ENCODE measurements at places on chromosomes 1 and 21.

DNA sequence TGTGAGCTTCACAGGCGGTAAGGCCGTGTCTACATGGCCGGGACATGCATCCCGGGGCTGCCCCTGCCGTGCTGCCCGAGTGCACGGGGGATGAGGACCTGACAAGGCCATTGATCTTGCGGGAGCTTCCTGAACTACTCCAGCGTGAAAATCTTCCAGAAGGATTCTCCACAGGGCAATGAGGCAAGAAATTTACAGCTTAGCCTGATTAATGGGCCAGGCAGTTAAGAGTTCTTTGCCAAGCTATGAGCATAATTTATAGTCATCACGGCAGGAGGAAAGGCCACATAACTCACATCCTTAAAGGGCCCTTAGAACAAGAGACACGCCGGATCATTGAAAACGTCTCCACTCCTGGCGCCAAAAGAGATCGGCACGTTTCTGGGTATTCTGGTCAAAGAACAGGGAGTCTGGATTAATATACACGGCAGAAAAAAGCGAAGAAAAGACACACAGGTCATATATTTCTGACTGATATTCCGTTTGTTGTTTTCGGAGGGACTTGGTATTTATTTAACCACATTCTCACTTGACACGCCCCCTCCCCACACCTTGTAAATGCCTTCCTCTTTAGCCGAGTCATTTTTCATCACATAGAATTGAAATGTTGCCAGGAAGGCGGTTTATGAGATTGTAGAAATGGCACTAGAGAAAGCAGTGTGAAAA lies 180.5 kb downstream of the DYRK1A start:
- H3K36me3 ChIP-seq: no peaks in the 10 kb centered on the region
- no peak overlapping the region for H3K4me3 ChIP-seq
- DNase-seq: no peak
- no peaks in the 10 kb centered on the region for H3K27me3 ChIP-seq
- no peak overlapping the region for H3K27ac ChIP-seq

DNA sequence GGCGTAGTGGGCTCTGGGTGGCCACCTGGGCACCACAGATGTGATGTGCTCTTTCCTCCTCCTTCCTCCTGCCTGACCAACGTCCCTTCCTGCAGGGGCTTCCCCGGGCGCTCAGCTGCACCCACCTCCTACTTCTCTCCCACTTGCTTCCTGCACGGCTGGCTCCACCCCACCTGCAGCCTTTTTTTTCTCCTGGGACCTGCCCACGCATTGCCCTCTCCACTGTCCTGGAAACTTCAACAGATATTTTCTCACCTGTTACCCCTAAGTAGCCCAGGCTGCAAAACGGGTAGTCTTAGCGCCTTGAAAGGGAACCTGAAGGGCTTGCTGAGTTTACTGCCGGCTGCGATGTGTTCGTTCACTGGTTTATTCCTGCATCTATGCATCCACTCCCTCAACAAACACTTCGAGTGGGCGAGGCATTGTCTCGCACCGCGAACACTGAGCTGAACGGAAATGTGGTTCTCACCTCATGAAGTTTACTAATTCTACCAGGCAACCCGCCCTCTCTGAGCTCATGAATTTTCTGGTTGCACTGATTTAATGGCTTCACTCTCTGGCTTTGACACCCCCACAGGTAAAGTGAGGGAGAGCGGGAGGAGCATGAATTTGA lies 23.6 kb downstream of the ZBTB18 start:
- peaks cover 57% of the 10 kb centered on the region for H3K27me3 ChIP-seq
- DNase-seq: no peak
- no peaks in the 10 kb centered on the region for H3K36me3 ChIP-seq
- no peak overlapping the region for H3K27ac ChIP-seq

- H3K4me1 ChIP-seq: no peaks in the 10 kb centered on the region
- no peak overlapping the region for H3K4me3 ChIP-seq
- H3K27me3 ChIP-seq: no peaks in the 10 kb centered on the region
- no peak overlapping the region for H3K27ac ChIP-seq
- peaks cover 76% of the 10 kb centered on the region for H3K36me3 ChIP-seq
- DNase-seq: no peak
Observed at GRCh38 chr1:3837200-3837599, 19.8 kb downstream of the CEP104 start.

- no peaks in the 10 kb centered on the region for H3K36me3 ChIP-seq
- peaks cover 54% of the 10 kb centered on the region for H3K4me1 ChIP-seq
- H3K4me3 ChIP-seq: peak overlapping the region; percentile 51
- H3K27me3 ChIP-seq: no peaks in the 10 kb centered on the region
Observed at GRCh38 chr1:25874635-25875153, 814 bp downstream of the PAQR7 start.

DNA sequence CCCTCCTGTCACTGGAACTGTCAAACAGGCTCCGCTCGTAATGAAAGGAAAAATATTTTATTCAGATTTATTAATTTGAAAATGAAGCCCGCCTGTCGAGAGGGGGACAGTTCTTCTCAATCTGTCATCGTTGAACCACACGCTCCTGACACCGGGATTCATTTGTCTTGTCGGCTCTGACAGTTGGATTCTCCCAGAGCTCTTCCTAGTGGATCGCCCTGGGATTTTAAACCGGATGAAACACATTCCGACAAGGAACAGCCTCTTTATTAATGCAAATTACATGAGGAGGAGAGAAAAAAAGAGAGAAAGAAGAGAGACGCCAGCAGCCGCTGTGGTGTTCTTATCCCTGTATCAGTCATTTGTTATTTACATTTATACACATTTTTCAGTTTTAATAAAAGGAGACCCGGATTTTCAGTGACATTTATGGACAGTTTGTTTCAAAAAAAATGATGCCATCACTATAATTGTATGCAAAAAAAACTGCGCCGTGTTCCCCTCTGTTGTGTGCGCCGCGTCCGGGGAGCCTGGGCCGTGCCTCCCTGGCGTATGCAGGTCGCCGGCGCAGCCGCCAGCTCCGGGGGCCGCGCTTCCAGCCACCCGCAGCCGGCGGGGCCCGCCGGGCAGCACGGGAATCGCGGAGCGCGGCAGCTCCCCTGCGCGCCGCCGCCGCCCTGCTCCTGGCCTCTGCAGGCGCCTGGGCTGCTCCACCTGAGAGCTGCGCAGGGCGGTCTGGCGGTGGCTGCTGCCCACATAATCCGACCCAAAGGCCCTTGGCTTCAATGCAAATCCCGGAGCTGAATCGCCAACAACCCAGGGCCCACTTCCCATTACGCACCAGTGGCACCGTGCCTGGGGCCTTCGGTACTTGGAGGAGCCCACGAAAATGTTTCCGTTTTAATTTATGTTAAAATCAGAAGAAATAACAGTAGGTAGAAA lies 237.9 kb upstream of the PBX1 start:
- no peaks in the 10 kb centered on the region for H3K4me1 ChIP-seq
- H3K36me3 ChIP-seq: no peaks in the 10 kb centered on the region
- H3K4me3 ChIP-seq: no peak overlapping the region
- no peaks in the 10 kb centered on the region for H3K27me3 ChIP-seq
- H3K27ac ChIP-seq: no peak overlapping the region

DNA sequence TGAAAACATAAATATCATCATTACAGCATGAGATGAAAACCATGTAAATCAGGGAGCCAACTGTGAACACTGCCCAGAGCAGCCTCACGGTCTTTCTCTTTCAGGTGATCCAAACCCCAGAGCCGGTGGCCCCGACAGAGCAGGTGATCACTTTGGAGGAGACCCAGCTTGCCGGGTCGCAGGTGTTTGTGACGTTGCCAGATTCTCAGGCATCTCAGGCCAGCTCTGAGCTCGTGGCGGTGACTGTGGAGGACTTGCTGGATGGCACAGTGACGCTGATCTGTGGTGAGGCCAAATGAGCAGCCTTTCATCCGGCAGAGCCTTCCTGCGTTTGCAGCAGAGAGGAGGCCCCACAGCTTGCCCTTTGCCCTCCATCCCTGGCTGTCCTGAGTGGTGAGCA lies 37.2 kb upstream of the EPHA8 start:
- peaks cover 2% of the 10 kb centered on the region for H3K4me1 ChIP-seq
- no peaks in the 10 kb centered on the region for H3K27me3 ChIP-seq
- no peak overlapping the region for H3K4me3 ChIP-seq
- peaks cover 59% of the 10 kb centered on the region for H3K36me3 ChIP-seq
- no peak overlapping the region for H3K27ac ChIP-seq
- DNase-seq: no peak

GRCh38 chr1:24776821-24777220 lies 31.6 kb downstream of the CLIC4 start:
- H3K27me3 ChIP-seq: no peaks in the 10 kb centered on the region
- no peak overlapping the region for H3K4me3 ChIP-seq
- no peak overlapping the region for H3K27ac ChIP-seq

DNA sequence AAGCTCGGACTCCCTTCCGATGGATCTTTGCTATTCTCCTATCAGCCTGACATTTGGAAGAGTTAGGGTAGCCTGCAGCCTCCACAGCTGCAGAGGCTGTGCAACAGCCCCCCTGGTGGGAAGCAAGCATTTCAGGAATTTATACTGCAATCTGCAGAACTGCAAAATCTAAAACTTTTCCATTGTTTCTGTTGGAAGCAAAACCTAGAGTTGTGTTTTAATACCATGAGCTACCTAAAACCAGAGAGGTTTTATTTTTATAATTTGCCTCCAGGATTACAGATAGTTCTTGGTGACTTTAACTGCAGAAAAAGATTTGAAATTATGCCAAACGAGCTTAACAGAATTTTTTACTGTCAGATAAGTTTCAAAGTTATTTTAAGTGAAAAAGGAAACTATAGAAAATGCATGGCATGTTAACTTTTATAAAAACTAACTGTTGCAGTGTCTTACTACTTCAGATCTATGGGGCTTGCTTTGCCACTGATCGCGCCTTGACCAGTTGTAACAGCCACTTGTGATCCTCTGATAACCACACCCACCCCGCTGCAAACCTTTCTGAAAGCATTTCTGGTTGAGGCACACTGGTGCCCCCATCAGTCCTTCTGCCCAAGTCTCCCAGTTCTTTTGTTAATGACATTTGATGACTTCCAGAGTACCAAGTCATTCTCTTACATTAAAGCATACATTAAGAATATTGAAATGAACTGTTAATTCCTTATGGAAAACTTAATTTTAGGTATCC lies 64.8 kb downstream of the PRDM2 start:
- DNase-seq: peak; percentile 35
- H3K27me3 ChIP-seq: no peaks in the 10 kb centered on the region
- no peaks in the 10 kb centered on the region for H3K36me3 ChIP-seq
- H3K4me1 ChIP-seq: no peaks in the 10 kb centered on the region

DNA sequence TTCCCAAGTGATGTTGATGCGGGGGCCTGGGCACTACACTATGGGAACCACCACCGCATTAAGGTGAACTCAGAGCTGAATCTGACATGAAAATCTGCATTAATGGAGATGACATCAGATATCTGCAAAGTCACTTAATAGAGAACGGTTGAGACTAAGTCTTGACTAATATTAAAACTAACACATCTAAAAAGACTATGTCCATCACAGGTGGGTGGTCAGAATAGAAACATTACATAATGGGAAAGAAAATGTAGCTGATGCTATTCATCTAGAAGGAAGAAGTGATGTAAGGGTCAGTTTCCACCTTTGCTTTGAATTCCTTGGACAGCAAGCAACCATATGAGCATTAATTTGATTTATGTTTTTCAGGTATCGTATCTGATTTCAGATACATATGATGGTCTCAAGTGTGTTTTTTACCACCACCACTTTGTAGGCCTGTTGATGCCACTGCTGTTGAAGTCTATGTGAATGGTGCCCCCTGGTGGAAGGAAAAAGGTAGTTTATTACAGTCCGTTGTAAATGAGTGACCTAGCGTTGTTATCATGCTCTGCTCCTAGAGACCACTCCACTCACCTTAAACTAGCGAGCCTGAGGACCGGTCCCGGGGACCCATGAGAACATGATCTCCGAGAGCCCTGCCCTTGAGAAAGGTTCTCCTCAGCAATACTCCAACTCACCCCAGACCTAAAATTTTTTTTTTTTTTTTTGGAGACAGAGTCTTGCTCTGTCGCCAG lies 73.5 kb downstream of the BACH1 start:
- DNase-seq: peak; percentile 80
- no peak overlapping the region for H3K4me3 ChIP-seq
- H3K4me1 ChIP-seq: no peaks in the 10 kb centered on the region
- no peaks in the 10 kb centered on the region for H3K27me3 ChIP-seq

DNA sequence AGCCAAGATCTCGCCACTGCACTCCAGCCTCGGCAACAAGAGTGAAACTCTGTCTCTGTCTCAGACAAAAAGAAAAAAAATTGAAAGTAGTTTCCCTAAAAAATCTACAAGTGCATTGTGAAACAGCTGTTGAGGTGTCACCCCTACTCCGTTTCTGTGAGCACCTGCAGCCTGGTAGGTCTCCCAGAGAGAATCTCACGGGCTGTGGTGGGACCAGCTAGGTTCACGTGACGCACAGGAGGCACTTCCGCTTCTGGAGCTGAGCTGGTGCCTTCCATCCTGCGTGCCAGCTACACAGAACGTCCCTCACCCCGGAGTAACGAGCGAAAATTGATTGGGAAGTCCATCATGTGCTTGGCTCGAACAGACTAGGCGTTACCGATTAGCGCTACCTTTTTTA lies 66.8 kb downstream of the COL24A1 start:
- H3K36me3 ChIP-seq: no peaks in the 10 kb centered on the region
- no peak overlapping the region for H3K27ac ChIP-seq

- H3K4me1 ChIP-seq: peaks cover 7% of the 10 kb centered on the region
- no peak overlapping the region for H3K27ac ChIP-seq
- no peaks in the 10 kb centered on the region for H3K27me3 ChIP-seq
Observed at GRCh38 chr1:33633019-33633801, 160.8 kb downstream of the ZSCAN20 start.

DNA sequence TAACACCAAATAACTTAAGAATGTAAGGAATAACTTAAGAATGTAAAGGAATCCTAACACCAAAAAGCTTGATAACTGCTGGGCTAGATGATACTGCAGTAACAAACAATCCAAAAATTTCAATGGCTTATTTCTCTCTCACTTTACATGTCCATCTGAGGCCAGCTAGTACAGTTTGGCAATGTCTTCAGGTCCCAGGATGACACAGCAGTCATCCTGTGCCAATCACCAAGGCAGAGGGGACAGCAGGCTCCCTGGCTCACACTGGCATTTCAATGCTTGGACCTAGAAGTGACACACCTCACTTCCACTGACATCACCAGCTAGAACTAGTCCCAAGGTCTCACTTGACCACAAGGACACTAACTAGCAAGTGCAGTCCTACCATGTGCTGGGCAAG lies 15.3 kb downstream of the DNAJC11 start:
- no peak overlapping the region for H3K27ac ChIP-seq
- DNase-seq: no peak
- H3K36me3 ChIP-seq: peaks cover 66% of the 10 kb centered on the region
- no peaks in the 10 kb centered on the region for H3K27me3 ChIP-seq

GRCh38 chr21:44671911-44672310 lies 5.2 kb upstream of the KRTAP12-2 start:
- no peak overlapping the region for H3K4me3 ChIP-seq
- no peak overlapping the region for H3K27ac ChIP-seq
